ENCODE measurements at places on chromosomes 12 and 14. TPM values are rescaled to one million over a fixed set of nuclear protein-coding genes. Genes with fewer than 3 reads are reported as not detected.

Gene USP44
- not detected for total RNA-seq

DNA sequence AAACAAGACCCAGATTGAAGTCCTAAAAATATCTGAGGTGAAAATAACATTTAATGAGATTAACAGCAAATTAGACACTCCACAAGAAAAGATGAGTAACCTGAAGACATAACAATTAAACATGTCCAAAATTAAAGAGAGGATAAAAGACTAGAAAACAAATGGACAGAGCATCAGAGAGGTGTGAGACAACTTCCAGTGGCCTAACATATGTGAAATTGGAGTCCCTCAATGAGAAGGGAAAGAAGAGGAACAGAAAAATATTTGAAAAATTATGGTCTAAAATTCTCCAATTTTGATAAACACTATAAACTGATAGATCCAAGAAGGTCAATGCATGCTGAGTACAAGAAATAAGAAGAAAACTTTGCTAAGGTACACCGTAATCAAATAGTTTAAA is 151.9 kb downstream of the KITLG start:
- DNase-seq = no peak

Gene NR1H4
- total RNA-seq = 52.4 TPM

Gene GALC
- total RNA-seq = 9.5 TPM

DNA sequence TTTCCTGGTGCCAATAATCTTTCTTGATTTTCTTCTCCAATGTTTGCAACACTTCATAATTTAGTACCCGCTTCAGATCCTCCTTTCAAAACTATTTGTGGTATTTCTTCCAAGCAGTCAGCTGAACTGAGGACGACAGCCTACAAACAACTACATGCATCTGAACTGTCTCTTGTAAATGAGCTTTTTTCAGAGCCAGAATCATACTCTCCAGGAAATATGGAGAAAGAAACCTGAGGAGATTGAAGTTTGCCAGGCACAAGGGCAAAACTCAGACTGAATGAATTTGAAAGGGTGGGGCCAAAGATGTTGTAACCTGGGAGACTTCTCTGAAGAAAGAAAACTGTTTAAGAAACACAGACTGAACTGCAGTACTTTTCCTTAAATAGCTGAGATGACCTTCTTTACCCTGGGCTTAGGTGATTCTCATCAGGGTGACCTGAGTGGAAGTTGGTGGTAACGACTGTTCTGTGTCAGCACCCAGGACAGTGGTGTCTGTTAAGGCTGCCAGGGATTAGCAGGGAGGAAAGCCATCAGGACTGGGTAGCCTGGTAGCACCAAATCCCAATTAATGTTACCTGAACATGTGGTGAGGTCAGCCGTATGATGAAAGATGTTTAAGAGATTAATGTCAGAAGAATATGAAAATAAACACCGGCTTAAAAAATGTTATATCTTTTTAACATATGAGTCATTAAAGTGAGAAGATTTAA is 95.0 kb downstream of the TGFB3 start:
- no peak for DNase-seq

DNA sequence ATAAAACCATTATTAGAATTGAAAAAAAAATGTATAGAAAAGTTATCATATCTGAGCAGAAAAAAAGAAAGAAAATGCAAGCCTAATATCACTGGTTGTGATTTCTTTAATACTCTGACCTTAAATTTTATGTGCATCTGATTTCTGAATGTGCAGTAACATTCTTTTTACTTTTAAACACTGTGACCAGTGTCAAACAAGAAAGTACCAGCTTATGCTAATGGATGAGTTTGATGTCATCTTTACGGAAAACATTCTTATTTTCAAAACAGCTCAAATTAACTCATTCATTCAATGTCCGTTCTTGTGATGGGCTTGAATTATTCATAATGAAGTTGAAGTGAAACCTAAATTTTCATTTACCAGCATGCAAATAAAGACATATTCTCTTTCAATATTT is at the start of gene TAS2R50:
Gene TAS2R50 (minus strand): TSS at position 101 of the 400 bp plus-strand sequence. CDS start 52 bp downstream, at position 49.
- no peak for DNase-seq

DNA sequence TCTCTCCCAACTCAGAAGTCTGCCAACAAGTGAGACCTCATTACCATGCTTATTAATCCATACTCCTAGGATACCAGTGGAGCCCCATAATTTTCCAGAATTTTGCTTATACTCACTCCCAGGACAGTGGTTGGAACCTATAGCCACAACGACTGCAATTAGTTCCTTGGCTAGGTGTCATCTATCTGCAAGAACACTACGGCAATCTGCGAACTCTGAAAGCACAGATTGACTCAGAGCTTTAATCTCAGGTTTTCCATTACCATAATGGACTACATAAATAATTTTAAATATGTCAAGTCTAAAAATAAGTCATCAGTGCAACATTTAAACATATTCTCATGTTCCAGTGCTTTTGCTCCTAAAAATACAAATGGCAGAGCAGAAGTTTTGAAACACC is 33.4 kb downstream of the TMTC3 start:
- DNase-seq = no peak

- DNase-seq = peak; percentile 42
Observed at GRCh38 chr14:75310295-75311111, 31.9 kb downstream of the FOS start.

Gene NR4A1
- 5.0 TPM for total RNA-seq

DNA sequence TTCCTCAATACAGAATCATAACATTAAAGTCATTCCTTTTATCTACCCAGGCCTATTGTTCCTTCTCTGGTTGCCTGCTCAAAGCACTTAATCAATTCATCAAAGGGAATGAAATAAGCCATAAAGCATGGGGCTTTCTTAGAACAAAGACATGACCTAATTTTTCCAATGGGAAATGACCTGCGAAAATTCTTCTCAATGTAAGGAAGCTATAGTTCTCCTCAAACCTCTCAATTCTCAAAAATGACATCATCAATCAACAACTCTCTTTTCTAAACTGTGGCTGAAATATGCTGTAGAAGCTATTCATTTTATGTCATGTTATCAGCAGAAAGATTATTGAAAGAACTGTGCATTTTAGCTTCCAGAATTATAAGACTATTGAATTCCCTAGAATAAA is 116.0 kb upstream of the PTPRR start:
- DNase-seq = no peak

- DNase-seq = no peak
Observed at GRCh38 chr12:4566474-4566873, 4.5 kb downstream of the DYRK4 start.

DNA sequence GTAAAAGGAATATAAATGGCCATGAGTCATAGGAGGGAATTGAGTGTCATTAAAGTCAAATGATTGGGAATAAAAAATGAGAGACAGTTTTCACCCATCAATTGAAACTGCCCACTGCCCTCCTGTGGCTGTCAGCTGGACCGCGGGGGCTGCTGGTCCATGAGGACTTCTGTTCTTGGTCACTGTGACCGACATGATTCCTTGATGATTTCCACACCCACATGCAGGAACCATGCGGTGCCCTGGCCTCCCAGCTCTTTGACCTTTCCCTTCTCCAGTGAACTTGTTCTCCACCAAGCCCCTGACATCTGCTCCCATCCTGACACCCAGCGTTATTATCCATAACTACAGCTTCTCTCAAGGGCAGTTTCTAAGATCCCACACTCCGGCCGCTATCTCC is 48.4 kb downstream of the C12orf75 start:
- no peak for DNase-seq

Gene GYS2
- 28.4 TPM for total RNA-seq

DNA sequence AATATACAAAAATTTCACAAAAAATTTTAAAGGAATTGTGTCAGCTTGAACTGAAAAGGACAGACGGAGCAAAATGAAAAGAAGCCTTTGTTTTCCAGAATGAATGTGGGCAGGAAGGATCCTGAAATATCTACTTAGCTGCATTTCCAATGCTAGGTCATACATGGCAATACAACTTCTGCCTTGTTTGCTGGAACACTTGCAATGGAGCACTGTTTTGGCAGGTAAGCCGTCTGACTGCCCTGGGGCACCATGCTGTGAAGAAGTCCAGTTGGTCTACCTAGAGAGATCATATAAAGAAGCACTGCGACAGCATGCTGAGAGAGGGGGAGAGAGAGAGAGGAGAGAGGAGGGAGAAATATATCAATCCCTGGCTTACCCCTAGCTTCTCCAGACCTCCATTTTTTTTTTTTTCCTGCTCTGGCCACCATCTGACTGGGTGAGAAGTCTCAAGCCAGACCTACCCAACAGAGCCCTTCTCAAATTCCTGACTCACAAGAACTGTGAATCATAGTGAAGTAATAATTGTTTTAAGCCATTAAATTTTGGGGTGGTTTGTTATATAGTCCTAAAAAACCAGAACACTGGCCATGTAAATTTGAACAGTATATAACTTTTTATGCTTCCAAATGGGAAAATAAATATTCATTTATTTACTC is 97.1 kb upstream of the PRICKLE1 start:
- DNase-seq = no peak

DNA sequence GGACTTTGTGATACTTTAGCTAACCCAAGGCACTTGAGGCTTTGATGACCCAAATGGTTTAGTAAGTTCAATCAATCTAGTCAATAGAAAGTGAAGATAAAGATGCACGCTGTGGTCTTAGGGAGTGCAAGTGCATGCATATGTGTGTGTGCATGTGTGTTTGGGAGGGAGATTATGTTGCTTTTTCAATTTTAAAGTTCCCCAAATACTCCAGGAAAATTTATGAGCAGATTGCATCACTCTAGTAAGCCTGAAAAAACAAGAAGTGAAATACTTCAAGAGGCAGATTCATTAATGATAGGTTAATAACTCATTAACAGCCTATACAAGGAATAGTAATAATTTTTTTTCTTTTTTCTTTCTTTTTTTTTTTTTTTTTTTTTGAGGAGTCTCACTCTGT is 12.4 kb upstream of the SIX1 start:
- no peak for DNase-seq

GRCh38 chr14:20857630-20858261 is 33.4 kb upstream of the RNASE3 start:
- DNase-seq = peak; percentile 64

Gene SMCO2
- total RNA-seq = not detected

- DNase-seq = no peak
Observed at GRCh38 chr14:40762685-40763084, 844.0 kb upstream of the LRFN5 start.

DNA sequence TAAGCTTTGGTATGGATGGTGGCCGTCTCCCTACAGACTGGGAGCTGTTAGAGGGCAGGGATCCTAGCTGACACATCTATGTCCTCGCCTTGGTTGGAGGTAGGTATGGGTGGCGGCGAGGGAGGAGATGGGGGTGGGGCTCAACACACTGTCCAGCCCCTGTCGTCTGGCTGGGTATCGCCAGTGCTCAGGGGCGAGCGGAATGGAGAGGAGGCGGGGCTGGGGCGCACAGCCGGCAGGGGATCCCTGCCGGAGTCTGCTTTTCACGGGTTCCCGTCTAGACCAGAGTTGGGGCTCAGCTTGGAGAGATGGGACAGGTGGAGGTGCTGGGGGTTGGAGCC is 16.1 kb downstream of the TAMALIN start:
- no peak for DNase-seq

Gene SPX
- 0.56 TPM for total RNA-seq

DNA sequence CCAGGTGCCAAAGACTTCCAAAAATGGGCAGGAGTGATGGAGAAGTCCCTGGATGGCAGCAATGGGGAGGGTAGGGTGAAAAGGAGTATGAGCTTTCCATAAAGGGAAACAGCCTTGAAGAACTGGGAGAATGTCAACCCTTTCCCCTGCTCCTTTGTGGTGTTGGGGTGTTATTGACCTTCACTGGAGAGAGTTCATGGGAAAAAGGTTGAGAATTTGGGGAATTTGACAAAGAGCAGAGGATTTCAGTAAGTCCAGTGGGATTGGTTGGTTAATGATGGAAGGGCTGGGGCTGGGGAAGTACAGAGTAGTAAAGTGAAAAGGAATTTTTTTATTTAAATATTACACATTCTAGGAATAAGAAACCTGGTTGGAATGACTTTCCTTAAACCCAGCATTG is 116.6 kb downstream of the ERC1 start:
- DNase-seq = no peak

- no peak for DNase-seq
Observed at GRCh38 chr14:94646481-94646880, 34.3 kb downstream of the SERPINA3 start.

DNA sequence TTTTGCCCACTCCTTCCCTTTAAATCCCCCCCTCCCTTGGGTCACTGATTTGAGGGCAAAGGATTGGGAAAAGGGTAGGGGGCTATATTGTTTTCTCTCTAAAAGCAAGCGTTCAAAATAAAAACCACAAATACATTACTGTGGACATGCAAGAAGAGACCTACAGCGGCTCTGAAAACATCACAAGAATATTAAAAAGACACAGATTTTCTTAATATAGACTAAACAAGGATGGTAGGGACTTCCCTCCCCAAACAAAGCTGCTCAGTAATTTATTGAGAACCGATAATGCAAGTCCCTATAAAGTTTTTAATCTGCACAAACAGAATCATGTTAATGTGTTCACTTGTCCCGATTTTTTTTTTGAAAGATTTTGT is 12.9 kb downstream of the TBX3 start:
- DNase-seq = no peak

Gene RNF212B
- not detected for total RNA-seq
